ENCODE measurements at places on chromosomes 4 and X.
A peak's percentile ranks its signal among the peaks of the same experiment; 100 is the strongest.

GRCh38 chr4:181982856-181983255, 260.3 kb upstream of the TENM3 start:
- DNase-seq: no peak

DNA sequence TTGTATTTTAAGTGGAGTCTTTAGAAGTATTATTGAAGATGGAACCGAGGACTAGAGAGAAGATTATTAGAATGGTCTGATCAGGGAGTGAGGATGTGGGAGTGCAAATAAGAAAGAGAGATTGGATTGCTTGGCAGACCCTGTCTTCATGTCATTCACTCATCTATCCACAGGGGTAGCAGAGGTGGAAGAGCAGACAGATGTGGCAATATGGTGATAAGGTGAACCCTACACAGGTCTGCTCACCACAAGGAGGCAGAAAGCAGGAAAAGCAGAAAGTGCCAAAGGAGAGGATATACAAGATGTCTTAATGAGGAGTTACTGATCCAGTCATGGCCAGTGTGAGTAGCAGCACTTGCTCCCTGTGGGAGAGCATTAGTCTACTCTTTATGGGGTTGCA, 129.4 kb downstream of the MAGEE2 start:
- DNase-seq: no peak

- no peak for DNase-seq
These were observed 43.3 kb upstream of the CTAG2 start for GRCh38 chrX:154696676-154697045.

GRCh38 chrX:20132666-20133065, 9.0 kb downstream of the EIF1AX start:
- no peak for DNase-seq

GRCh38 chrX:121301822-121302221, 254.4 kb downstream of the GLUD2 start:
- no peak for DNase-seq

DNA sequence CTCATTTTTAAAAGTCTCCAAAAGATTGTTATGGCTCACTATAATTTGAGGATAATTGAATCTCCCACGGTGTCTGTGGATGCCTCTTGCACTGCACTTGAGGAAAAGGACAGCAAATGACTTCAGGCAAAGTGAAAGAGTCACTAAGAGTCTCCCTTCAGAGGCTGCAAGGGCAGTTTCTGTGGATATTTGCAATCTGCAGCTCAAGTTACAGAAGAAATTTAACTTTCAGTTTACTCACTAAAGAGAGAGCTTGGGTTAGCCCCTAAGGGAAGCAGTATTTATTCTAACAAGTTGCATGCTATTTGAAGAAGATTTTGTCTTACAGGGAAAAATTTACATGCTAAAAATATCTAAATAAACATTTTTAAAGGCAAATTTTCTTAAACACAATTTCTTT, 912.0 kb upstream of the TENM3 start:
- DNase-seq: no peak

DNA sequence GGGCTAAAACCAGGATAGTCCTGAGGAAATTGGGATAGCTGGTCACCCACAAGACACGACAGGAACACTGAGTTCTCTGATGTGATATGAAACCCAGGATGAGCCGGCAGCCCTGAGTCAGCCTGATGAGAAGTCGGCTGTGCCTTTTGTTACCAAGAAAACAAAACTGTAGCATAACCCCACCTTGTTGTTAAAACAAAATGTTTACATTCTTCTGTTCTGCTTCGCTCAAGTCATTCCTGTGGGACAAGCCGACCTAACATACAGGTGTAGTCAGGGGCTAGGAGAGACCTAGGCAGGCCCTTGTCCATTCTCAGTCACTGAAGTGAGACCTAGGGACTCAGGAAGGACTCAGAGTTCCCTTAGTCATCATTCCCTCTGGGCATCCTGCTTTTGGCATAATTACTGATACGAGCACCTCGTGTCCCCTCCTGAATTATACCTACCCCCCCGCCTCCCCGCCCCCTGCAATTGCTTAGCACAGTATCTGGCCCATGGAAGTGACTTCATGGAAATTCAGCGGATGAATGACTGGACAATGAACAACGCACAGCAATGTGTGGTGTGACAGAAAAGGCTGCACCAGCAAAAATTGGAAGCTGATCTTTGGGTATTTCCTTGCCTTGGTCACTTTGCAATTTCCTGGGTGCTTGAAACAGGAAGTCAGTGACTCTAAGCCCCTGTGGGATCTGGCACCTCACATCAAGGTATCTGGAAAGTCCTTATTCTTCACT, 31.9 kb upstream of the TLR2 start:
- no peak for DNase-seq

DNA sequence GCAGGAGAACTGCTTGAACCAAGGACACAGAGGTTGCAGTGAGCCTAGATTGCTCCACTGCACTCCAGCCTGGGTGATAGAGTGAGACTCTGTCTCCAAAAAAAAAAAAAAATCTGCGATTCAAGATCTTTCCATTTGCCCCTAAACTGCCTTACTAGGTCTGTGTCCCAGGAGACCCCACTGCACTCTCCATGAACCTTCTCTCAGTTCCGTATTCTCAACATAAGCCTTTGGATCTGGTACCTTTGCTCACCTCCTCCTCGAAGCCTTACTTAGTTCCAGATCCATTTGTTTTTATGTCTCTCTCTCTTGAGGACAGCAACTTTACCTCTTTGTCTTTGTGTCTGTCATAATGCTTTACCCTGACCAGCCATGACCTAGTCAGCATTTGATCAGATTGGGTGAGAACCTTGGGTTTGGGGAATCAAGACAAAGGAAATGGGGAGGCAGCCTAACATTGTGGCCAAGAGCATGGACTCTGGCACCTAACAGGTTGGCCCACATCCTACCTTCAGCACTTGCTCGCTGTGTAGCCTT, 33.7 kb downstream of the BST1 start:
- no peak for DNase-seq

GRCh38 chr4:145216535-145216934, 36.1 kb upstream of the OTUD4 start:
- DNase-seq: no peak

- DNase-seq: no peak
These were observed 17.6 kb upstream of the PRRG1 start for GRCh38 chrX:37331546-37331945.

DNA sequence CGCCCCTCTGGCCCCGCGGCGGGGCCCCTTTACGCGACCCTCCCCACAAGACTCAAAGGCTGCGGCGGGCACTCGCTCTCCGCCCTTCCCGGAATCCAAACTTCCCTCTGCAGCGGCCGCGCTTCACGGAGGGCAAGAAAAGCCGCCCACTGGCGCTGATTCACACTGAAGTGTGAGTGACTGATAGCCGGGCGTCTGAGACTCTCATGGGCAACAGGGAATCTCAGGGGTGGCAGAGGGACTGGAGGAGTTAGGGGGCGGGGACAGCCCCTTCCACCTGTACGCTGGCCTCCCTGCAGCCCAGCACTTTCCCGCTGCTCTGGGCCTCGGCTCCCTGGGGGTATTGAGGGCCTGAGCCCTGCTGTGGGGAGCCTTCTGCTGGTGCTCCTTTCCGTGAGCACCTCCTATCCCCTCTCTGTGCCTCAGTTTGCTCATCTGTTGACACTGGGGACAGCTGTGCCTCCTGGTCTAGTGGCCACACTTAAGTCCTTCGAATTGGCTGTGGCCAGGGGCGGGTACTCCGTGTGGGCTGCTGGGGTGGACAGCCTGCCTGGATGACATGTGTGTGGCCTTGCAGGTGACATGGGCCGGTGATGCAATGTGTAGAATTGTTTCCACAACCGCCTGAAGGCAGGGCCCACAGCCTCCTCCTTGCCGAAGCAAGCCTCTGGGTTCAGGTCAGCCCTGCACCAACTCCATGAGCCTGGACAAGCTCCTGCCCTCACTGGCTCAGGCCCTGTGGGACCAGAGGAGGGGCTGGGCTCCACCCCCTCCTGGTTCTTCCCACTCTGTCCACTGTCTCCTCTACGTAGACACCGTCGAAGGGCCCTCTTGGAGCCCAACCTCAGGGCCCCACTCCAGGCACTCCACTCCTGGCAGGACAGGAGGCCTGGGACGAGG, 951 bp downstream of the SH3BP2 start:
- no peak for DNase-seq

GRCh38 chr4:174389439-174389838, 105.7 kb downstream of the CEP44 start:
- DNase-seq: no peak

- no peak for DNase-seq
These were observed 8.3 kb downstream of the ARHGAP10 start for GRCh38 chr4:147740176-147740575.

DNA sequence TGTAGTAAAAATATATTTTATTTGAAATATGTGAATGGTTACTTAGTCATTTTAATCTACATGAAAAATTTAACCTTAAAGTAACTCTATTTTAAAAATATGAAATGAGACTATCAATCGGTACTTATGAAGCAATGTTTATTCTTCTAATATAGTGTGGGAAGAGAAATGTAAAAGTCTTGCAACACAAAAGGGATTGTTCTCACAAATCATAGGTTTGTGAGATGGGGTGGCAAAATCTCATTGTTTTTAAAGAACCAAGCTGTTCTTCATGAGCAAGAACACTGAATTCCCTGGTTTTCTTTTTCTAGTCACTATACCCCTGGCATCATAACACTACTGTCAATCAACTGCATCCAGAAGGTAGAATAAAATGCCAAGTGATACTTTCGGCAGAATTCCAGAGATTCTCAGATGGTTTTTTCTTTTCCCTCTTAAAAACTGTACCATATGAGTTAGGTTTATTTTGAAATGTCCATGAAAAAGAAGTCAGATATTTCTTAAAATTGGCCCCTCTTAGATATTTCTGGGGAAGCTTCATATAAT, 52.2 kb downstream of the SNCA start:
- no peak for DNase-seq

- peak; percentile 4 for DNase-seq
These were observed 235.3 kb downstream of the GPAT3 start for GRCh38 chr4:83771113-83771705.

GRCh38 chr4:153345012-153345981, 809 bp downstream of the MND1 start:
- peak; percentile 63 for DNase-seq

DNA sequence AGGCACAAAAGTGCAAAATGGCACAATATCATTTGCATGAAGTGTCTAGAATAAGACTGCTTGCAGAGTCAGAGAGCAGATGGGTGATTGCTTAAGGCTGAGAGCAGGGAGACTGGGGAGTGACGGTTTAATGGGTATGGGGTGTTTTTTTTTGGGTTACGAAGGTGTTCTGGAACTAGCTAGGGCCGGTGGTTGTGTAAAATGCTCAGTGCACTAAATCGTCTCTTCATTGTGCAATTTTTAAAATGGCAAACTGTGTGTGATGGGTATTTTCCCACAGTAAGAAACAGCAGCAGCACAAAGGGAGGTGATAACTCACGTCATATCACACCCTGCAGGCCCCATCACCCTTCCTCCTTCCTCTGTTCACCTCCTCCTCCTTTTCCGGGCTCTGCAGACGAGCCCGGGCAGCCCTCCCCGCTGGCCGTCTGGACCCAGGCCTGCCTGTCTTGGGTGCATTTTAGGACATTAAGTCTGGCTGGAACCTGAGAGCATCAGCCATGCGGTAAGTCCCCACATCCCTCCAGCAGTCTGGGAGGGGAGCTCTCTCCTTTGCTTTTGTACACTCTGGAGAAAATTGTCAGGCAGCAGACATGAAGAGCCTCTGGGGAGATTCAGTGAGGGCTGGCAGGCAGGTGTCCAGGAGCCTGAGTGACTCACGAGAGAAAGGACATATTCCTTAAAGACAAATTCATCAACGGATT, 42.7 kb downstream of the ASMT start:
- DNase-seq: peak; percentile 81

DNA sequence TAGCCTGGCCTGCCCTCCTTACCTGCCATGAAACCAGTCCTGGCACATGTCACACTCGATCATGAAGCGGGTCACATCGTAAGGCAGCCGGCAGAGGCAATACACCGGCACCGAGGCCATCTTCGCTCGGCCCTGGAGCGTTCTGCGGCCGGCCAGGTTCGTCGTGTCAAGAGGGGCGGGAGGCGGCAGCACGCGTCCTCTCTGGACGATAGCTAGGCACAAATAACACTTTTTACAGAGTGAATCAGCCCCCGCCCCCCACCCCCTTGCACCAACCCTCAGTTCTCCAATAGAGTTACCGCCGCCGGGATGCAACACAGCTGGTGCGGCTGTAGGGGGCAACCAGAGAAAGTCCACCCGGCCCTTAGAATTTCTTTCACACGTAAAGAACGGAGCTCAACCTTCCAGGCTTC, 1.7 kb downstream of the PHF8 start:
- DNase-seq: peak; percentile 21

DNA sequence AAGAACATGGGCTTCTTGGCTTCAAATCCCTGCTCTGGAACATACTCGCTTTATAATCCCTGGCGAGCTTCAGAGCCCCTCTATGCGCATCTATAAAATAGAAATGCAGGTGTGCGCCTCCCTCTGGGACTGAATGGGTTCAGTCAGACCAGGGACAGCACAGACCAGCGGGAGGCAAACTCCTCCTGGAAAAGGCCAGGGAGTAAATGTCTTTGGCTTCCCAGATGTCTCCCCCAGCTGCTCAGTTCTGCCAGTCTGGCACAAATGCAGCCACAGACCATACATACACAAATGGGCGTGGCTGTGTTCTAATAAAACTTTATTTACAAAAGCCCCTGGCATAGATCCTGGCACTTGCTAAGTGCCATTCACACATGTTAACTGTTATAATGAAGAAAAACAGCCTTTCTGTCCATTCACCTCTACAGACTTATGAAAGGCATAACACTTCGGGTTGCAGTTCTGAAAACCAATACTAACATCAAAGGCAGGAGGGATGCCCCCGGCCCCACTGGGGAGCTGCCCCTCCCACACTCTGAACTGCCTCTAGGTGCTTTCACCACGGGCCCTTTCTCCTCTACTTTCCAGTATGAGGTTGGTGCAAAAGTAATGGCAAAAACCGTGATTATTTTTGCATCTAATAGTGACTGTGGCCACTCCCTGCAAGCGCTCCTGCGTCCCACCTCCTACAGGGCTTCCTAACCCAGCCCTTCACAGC, 4.6 kb downstream of the JAKMIP1 start:
- no peak for DNase-seq

- DNase-seq: peak; percentile 1
These were observed 32.5 kb downstream of the LANCL3 start for GRCh38 chrX:37603938-37604409.

GRCh38 chr4:96379524-96379923, 539.6 kb downstream of the PDHA2 start:
- no peak for DNase-seq

DNA sequence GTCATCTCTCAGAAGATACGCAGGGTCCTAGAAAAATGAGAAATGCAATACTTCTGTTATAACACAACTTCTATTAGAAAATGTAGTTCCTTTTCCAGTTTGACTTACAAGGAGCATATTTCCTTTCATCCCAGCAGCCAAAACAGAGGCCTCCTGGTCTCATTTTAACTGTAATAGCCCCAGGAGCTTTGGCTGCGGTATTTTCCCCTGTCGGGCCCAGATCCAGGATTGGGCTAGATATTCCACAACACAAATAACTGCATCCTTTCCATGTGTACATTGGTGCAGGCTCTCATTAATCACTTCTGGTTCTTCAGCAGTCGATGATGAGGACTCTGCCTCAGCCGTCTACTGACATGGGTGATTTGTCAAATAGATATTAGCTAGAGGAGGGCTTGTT, 166.1 kb downstream of the TENM3 start:
- DNase-seq: no peak
